ENCODE measurements at places on chromosomes 13 and 19.

DNA sequence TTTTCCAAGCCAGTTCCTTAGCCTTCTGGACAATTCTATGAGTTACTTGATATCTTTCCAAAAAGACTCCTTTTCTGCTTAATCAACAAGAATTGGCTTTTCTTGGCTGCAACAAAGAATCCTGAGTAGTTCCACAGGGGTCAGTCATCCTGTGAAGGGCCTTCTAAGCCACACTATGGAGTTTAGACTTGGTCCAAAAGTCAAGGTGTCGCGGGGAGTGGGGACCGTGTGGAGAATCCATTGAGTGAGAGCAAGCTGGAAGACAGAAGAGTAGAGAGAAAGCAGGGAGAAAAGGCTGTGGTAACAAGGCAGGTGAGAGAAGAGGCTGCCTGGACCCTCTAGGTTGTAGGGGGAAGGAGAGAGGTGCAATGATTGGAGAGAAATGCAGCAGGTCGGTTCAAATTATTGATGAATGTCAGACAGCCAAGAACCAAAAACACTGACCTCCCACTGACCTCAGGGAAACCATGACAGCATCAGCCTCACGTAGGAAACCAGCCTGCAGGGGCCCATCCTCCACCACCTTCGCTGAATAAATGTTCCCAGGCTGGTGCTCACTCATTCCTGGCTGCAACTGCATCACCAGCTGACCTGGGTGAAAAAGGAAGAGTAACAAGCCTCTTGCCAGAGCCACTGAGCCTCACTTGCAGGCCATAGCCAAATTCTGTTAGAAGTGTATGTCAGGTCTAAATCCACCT is 7.1 kb upstream of the IFT88 start:
- no peak for DNase-seq

GRCh38 chr19:38618590-38619360 is at the start of gene EIF3K:
TSS of gene EIF3K (plus strand) at chr19:38619188. CDS start at chr19:38619269, 81 bp downstream.
- peak; percentile 98 for DNase-seq

DNA sequence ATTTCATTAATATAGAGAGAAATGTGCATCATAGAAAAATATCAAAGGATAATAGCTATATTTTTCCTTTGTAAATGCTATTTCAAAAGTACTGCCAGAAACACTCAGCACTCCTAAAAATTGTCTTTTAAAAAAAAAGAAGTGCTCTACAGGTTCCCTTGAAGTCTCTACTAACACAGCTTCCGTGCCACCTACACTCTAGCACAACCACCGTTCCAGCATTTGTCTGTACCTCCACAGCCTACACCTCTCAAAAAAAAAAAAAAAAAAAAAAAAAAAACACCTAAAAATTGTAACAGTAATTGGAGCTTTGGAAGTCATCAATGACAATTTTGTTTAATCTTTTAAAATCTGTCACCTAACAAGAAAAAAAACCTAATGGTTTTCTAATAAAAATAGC is 485.6 kb downstream of the MYO16 start:
- DNase-seq: no peak

DNA sequence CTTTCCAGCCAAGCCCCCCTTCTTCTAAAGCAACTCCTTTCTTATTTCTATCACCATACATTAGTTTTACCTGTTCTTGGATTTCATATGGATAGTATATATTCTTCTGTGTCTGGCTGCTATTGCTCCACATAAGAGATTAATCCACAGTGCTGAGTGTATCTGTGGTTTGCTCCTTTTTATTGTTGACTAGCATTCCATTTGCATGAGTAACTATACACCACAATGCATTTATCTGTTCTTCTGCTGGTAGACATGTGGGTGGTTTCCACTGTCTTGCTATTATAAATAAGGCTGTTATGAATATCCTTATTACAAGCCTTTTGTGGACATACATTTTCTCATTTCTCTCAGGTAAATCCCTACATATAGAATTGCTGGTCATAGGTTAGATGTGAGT is 138.2 kb downstream of the SLC7A1 start:
- peak; percentile 86 for DNase-seq

DNA sequence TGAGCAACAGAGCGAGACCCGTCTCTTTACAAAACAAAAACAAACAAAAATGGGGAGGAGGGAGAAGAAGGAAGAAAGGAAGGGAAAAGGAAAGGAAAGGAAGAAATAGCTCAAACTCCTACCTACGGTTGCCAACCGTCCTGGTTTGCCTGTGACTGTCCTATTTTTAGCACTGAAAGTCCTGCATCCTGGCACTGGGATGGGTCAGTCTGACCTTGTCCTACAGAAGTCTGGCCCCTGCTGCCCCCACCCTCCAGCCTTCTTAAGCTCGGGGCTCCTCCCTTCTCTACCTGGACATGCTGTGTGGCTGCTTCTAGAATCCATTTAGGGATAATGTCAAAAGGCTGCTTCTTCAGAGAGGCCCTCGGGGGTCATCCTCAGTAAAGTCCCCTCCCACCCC is 1.2 kb upstream of the STXBP2 start:
- DNase-seq: no peak

DNA sequence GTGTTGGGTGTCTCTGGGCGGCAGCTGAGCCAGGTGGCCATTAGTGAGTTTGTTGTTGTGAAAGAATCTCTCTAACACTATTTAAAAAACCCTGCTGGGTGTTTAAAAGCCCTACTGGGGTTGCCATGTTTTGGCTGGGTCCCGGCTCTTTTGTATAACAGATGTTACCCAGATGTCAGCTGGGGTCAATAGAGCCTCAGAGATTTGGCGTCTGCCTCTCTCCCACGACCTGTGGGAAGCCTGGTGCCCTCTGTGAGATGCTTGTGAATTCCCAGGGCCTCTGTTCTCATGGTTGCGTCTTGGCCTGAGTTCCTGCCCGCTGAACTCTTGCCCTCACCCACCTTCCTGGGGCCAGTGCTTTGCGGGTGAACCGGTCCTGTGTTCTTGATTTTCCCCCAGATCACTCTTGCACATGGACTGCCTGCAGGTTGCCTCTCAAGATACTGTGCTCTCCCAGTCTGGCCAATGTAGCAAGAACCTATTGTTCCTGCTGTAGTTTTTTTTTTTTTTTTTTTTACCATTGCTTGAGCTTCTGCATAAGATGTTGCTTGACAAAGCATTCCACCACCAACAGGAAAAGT is 9.5 kb downstream of the NFILZ start:
- peak; percentile 48 for DNase-seq

DNA sequence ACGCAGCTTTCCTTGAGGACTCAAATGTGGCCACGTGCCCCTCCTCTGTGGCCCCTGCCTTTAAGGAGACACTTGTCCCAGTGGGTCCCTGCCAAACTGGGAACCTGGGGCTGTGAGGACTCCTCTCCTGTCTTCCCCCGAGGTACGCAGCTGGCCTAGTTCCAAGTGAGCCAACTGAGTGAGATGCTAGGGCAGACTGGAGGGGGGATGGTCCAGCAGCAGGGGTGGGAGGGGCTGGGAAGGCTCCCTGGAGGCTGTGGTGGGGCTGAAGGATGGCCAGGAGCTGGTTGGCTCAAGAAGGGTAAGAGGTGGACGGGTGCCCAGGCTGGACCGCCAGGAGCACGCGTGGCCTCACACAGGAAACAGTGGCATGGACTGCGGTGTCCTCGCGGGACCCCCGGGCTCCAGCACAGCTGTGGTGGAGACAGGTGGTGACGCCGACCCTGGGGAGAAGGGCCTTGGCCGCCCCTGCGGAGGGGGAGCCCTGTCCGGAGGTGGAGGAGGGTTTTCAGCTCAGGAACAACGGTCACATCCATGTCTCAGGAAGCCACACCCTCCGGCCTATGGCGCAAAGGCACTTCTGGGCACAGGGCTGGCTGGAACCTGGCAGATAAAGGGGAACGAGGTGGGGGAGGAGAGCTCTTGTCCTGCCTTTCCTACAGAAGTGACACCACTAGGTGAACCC is 45.8 kb downstream of the MLLT1 start:
- no peak for DNase-seq

DNA sequence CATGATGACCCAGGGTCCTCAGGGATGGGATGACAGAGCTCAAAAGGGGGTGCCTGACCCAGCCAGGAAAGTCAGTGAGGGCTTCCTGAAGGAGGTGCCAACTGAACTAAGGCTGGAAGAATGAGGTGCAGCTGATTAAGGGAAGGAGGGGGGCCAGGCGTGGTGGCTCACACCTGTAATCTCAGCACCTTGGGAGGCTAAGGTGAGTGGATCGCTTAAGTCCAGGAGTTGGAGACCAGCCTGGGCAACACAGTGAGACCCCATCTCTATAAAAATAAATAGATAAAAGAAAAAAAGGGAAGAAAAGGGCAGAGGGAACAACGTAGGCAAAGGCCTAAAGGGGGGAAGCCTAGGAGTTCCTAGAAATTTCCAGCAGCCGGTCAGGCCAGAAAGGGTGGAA is 9.1 kb upstream of the LYPD3 start:
- DNase-seq: no peak

DNA sequence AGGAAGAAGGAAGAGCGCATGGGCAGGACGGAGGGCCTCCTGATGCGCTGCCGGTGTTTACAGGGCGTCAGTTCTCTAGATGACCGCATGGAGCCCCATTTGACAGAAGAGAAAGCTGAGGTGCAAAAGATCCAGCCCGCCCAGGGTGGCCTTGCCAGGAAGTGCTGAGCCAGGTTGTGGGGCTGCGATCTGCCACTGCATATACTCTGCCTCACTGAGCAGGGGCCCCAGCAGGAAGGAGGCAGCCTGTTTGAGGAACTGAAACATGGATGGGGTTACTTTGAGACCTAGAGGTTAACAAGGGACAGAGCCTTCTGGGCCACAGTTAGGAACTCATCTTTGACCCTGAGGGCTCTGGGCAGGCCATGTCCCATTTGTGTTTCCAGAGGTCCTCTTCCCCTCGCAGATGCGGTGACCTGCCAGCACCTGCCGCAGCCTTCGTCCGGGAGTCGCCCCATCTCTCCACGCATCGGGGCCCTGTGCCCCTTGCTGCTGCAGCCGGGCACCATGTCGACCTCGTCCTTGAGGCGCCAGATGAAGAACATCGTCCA is 3.2 kb downstream of the EPN1 start:
- DNase-seq: no peak

- no peak for DNase-seq
These were observed 6.5 kb upstream of the TNFSF9 start for GRCh38 chr19:6524311-6524710.

GRCh38 chr19:51702103-51702824 is 9.1 kb downstream of the SPACA6 start:
- peak; percentile 56 for DNase-seq

DNA sequence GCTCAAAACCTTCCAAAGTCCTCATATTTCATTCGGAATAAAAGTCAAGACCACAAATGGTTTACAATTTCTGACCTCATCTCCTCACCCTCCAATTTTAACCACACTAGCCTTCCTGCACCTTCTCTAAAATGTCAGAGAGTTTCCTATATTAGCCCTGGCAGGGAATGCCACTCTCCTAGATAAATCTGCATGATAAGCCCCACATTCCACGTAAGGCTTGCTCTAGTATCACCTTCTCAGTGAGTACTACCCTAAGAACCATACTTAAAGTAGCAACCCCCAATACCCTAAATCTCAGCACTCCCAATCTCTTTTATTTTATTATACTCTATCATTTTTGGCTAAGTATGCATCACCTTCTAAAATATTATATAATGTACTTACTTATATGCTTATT is 100.5 kb upstream of the SLITRK5 start:
- DNase-seq: no peak

Measured in RPMI7951 (cell line).